Osteoblast (primary cell): ENCODE measurements at places on chromosomes 3 and 15. TPM values are rescaled to one million over a fixed set of nuclear protein-coding genes. Genes with fewer than 3 reads are reported as not detected.

DNA sequence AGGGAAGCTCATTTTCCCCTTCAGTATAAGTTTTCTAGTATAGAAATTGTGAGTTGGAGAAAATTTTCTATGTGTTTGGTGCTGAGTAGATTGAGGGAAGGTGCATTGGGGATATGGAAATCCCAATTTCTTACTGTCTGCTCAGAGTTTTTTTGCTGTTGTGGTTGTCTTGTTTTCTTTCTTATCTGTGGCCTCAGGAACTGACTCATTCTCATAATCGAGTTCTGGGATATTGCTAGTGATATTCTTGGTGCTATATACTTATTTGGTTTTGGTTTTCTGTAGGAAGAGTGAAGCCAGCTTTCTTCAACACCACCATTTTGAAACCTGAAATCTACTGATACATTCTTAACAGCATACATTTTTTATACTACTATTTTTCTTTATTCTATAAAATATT, 869.2 kb downstream of the DIPK2A start:
- DNase-seq, result no peak

GRCh38 chr3:128734523-128735189, 8.7 kb downstream of the RAB7A start:
- no peak for DNase-seq

Gene ZNF774
- 1.8 and 2.4 TPM in 2 replicates for total RNA-seq

DNA sequence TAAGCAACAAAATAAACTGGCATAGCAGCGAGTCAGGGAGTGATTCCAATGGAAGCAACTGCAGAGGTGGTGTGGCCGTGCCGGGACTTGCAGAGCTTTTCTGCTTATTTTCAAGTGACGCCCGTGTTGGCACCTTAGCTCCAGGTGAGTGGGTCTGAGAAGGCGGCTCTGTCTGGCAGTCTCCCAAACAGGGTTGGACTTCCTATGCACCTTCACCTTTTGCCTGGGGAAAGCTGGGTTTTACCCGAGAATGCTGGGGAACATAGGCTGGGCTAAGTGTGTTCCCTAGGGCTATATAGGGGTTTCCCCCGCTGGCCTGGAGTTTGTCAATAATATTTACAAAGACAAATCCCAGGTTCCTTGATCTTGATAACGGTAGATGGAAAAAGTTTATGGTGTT, 179.9 kb upstream of the TBL1XR1 start:
- DNase-seq, result no peak

Gene HRG
- total RNA-seq, result not detected in 2 replicates

- no peak for DNase-seq
Observed at GRCh38 chr3:131957980-131958379, 76.8 kb downstream of the CPNE4 start.

DNA sequence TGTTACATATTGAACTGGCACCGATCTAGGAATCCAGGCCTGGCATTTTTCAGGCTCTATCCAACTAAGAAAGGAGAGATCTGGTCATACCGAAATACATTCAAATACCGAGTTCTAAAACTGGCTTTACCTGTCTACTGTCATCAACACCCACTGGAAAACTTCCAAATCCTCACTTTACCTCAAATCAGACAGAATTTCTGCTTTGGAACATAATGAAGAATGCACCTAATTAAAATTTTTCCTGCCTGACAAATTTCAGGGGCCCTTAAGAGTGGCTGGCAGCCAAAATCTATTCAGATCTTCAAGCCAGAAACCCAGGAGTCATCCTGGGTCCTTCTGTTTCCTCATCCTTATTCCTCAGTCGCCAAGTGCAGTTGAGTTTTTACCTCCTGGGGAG, 198.6 kb upstream of the FEZF2 start:
- no peak for DNase-seq

- peak; percentile 76 for DNase-seq
Observed at GRCh38 chr15:42549032-42549491, 424 bp downstream of the HAUS2 start.

Gene COLQ
- 1.4 and 1.5 TPM in 2 replicates for total RNA-seq

Gene STAC
- 3.3 and 6.5 TPM in 2 replicates for total RNA-seq

DNA sequence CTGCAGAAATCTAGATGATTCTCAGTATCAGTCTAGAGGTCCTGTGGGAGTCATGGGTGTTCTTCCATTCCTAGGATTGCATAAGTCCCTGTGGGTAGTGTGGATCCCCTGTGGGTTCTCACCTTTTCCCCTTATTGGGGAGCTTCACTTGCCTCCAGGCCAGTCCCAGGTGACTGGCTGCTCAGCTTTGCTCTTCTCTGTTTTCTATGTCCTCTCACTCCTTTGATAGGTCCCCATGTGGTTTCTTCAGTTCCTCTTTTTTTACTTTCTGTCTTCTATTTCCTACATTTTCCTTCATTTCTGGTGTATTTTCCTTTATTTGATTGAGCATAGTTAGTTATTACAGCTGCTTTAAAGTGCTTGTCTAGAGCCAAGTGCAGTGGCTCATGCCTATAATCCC, 10.9 kb downstream of the TEX55 start:
- no peak for DNase-seq

GRCh38 chr15:41125931-41126642, 10.0 kb upstream of the INO80 start:
- peak; percentile 51 for DNase-seq

Gene TRPM1
- under 0.01 TPM in 1 of 2 replicates, not detected in the other for total RNA-seq

GRCh38 chr15:25250011-25250596, 188.7 kb downstream of the UBE3A start:
- peak; percentile 66 for DNase-seq

Gene CNTN4
- under 0.01 TPM in 1 of 2 replicates, not detected in the other for total RNA-seq

Gene KIF23
- total RNA-seq, result 8.0 and 8.3 TPM in 2 replicates

DNA sequence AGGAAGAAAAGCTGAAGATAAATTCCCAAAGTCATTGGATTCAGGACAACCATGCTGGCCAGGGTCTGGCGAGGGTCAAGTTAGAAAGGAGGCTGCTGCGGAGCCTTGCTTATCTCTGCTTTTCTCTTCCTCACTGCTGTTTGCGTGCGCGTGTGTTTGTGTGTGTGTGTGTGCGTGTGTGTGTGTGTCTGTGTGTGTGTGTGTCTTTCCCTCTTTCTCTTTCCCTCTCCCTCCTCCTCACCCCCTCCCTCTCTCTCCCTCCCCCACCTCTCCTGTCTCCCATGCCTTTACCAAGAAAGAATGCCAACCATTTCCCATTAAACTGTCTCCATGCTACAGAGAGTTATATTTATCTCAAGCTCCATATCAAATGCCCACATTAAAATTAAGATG, at the start of gene COLQ:
COLQ (minus strand) TSS at position 134 of the 393 bp plus-strand sequence; CDS start at position 53, 81 bp downstream.
- no peak for DNase-seq

GRCh38 chr3:58173669-58174398, 36.9 kb downstream of the DNASE1L3 start:
- peak; percentile 59 for DNase-seq

Gene DLEC1
- under 0.01 and 0.29 TPM in 2 replicates for total RNA-seq

Gene ACKR2
- under 0.01 TPM in 1 of 2 replicates, not detected in the other for total RNA-seq

DNA sequence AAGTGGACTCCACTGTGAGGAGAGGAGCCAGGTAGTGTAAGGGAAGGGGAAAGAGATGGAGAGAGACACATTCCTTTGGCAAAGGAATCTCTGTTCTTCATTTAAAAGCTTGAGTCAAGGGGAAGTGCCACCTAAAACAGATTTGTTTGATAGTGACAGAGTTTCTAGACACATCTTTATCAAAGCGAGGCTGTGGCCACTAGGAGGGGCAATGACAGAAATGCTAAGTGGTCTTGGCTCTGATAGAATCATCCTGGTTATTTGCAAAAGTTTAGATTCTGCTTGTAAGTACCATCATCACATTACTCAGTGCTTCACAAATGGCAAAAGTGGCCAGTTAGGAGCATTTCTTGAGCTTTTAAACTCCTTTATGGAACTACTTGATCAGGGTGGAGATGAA, 261.4 kb downstream of the CNTN3 start:
- DNase-seq, result no peak

GRCh38 chr15:52095597-52096262, 16.8 kb downstream of the BCL2L10 start:
- DNase-seq, result no peak

- DNase-seq, result no peak
Observed at GRCh38 chr3:172283841-172284357, 164.4 kb downstream of the GHSR start.

Gene TNNC1
- 0.29 and 0.36 TPM in 2 replicates for total RNA-seq

DNA sequence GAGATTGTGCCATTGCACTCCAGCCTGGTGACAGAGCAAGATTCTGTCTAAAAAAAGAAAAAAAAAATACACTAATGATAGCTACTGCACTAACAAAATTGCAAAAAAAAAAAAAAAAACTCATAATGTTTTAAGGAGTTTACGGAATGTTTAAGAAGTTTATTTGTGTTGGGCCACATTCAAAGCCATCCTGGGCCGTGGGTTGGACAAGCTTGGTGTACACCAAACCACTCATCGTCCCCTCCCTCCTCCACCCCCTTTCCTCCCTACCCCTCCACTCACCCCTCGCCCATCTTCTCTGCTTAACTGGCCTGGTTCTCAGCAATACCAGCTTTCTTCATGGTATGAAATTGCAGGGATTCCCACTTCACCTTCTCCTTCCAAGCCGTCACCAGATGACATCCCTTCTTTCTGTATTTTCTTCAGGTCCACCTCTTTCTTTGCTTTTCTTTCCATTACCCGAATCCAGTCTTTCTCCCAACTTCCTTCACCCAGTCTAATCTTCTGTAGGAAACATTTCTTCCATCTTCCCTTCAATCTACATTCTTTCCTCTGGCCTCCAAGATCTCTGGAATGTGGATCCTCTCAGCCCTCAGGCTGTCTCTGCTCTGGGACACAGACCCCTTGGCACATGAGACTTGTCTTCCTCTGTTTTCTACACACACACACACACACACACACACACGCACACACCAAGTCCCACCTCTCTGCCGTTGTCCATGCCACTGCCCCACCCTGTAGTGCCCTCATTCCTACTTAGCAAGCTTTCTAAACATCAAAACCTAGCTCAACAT, 3.5 kb upstream of the MESP1 start:
- DNase-seq, result peak; percentile 37

Gene COX5A
- 27.1 and 38.9 TPM in 2 replicates for total RNA-seq

Gene CFAP91
- total RNA-seq, result 0.36 and 0.59 TPM in 2 replicates

GRCh38 chr3:58646503-58646902, 20.1 kb downstream of the FAM3D start:
- DNase-seq, result no peak

DNA sequence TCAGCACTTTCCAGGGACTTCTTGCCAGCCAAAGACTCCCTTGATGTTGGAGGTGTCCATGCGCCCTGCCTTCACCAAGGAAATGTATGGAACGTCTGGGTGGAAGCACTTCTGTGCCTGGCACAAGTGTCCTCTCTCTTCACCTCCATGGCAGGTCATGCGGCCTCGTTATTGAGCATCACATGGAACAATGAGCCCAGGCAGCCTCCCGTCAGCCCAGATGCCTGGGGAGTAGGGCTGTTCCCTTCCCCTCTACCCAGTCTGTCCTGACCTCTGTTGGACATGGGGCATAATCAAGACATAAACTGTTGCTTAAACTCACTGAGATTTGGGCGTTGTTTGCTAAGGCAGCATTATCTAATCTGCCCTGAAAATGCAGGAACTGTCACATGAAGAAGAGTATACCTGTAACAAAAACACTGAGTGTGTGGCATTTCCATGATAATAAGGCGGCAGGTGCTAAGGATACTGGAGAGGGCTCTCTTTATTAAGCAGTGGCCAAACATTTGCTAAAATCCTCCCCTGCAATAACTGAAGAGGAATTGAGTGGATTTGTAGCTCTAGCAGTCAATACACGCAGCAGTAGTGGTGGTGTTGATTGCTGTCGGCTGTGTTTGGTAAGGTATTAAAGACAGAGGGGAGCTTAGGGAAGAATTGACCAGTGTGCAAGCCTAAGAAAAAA, 338.2 kb upstream of the ATP10A start:
- DNase-seq, result no peak

DNA sequence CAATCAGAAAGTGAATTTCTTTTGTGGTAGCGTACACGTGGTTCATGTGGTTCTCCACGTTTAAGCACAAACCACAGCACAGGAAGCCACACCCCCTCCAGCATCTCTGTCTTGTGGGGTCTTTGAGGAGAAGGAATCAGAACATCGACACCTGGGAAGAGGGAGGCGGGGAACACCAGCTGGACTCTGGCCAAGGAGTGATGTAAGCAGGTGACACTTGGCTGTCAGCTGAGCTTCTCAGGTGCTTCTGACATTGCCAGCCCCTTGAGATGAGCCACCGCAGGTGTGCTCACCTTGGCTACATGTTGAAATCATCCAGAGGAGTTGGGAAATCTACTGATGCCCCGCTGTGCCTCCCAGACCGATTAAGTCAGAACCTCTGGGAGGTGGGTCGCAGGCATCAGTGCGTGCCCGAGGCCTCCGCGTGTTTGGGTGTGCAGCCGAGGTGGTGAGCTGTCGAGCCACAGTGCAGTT, 85.0 kb downstream of the FAM81A start:
- no peak for DNase-seq

Gene FOXL2
- under 0.01 and 0.36 TPM in 2 replicates for total RNA-seq

Gene CA12
- 107 and 114 TPM in 2 replicates for total RNA-seq

- DNase-seq, result no peak
Observed at GRCh38 chr3:19645093-19645492, 288.9 kb downstream of the EFHB start.

DNA sequence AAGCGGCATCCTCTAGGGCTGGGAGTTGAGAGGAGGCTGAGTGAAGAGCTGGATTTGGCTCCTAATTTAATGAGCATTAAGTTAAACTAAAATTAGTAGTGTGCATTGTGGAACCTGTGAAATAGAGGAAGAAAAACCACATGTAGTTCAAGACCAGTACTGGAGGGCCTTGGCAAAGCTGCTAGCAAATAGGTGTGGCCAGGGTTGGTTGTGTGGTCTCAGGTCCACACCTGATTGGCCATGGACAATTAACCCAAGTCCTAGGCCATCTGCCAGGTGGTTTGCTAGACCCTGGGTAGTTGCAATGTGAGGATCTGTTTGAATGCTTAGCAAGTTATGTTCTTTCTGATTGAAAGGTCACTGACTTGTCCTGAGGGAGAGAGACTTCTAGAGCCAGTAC, 275.5 kb downstream of the PDCD6IP start:
- DNase-seq, result no peak

Gene CCDC71
- 19.2 and 22.8 TPM in 2 replicates for total RNA-seq

DNA sequence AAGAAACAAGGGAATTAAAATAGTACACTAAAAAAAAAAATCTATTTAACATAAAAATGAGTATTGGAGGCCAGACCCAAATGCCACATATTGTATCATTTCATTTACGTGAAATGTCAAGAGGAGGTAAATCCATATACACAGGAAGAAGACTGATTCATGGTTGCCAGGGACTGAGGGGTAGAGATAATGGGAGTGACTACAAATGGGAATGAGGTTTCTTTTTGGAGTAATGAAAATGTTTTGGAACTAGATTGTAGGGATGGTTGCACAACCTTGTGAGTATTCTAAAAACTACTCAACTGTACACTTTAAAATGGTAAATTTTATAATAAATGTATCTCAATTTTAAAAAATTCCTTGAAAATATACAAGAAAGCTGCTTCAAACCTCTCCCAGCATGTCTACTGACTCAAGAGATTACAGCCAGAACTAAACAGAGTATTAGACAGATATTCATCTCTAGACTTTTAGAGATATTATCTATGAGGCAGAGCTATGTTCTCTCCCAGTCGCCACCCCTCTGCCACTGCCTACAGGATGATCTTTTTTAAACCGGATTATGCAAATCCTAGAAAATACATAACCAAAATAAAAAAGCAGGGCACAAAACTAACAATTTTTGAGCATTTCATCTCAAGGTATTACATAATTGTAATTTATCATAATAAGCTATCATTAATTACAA, 6.2 kb downstream of the HLTF start:
- DNase-seq, result no peak
